Stimulated activated CD8-positive, alpha-beta memory T cell treated with anti-CD3 and anti-CD28 coated beads, Interleukin-7, amount 100 ng/mL, for 24 hours (primary cell): ENCODE measurements at places on chromosomes 6 and 20.

DNA sequence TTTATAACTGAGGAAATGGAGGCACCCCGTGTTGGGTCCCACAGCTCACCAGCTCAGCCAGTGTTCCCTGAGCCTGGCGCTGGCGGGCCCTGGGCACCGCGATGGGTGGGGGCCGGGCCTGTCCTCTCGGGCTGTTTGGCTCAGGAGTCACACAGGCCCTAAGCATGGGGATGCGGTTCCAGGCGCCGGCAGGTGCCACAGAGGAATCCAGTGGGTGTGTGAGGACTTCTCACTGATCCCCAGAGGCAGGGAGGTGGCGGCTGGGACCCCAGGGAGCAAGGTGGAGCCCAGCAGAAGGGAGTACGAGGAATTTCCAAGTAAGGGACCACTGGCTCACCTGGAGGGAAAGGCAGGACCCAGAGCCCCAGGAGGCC, 57.5 kb downstream of the IRF4 start:
- DNase-seq = no peak

DNA sequence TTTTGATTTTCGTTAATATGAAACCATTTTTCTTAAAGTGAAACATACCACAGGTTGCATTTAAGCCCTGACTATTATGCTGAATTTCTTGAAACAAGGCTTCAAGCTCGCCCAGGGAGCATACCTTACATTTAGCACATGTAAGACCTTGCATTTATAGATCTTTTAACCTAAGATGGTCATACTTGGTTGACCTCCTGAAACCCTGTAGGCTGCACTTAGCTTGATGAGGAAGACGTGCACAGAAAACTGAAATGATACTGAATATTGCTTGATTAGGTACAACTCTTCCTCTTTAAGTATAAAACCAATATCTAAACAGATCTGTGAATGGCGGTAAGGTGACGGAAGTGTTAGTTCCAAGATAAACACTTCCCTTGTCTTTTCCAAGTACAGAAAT, 82.2 kb downstream of the CTNNBL1 start:
- DNase-seq = no peak

DNA sequence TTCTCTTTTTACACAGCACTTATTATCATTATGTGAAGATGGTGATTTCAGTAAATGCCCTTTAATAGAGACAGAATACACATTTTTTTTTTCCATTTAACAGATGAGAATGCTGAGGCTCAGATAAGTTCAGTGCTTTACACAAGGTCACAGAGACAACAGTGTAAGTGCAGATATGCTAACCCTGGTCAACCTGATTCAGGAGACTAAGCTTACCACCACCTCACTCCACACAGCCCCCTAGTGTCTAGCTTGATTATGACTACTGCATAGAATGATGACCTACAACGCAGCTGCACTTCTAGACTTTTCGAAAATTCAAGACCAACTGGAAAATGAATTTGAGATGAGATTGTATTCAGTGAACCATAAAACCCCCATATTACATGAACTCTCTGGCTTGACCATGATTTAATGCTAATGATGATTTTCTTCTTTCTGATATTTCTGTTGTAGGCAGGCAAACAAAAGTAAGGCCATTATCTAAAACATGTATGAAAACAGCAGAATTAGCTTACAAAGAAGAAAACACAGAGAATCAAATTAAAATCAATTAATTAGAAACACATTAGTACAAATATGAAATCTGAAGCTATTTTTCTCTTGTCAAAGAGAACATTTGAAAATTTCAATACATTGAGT, 212.1 kb upstream of the PHACTR1 start:
- no peak for DNase-seq

DNA sequence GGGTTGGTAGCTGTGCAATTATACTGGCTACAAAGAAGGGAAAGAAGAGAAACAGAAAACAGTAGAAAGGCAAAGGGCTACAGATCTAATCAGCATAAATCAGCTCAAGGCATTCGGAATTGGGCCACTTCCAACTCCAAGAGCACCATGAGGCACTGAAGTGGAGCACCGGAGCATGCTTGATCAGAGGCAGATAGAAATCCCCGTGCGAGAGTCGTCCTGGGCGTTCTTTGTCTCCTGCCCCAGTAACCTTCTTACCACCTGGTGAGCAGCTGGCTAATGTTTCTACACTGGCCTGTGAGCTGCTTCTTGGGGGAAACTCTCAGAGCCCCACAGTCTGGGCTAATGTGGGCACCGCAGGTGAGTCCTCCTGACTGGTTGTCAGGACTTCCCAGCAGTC, 16.7 kb downstream of the NEDD9 start:
- DNase-seq = no peak

DNA sequence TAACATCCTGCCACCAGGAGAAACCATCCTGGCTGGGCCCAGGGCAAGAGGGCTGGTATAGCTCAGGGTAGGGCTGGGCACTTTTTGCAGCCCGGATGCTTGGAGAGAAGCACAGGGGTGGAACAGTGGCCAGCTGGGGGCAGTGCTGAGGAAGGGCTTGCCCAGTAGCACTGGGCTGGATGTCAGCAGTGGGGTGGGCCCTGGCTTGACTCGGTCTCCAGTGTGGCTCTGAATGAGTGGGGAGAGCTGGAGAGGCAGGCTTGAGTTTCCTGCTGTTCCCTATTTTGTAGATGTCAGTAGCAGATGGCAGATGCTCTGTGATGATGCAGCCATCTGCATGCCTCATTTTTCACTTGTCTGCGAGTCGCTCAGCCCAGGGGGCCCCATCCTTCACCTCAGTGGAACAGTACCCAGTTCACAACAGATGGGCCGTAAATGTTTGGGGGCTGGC, 56.3 kb upstream of the TULP1 start:
- peak; percentile 8 for DNase-seq

- no peak for DNase-seq
These were observed 162.9 kb upstream of the SASH1 start for GRCh38 chr6:148179786-148180185.

- DNase-seq = no peak
These were observed 6.7 kb downstream of the POU3F2 start for GRCh38 chr6:98840996-98841513.

- DNase-seq = no peak
These were observed 44.9 kb downstream of the FOXP4 start for GRCh38 chr6:41591122-41591521.

DNA sequence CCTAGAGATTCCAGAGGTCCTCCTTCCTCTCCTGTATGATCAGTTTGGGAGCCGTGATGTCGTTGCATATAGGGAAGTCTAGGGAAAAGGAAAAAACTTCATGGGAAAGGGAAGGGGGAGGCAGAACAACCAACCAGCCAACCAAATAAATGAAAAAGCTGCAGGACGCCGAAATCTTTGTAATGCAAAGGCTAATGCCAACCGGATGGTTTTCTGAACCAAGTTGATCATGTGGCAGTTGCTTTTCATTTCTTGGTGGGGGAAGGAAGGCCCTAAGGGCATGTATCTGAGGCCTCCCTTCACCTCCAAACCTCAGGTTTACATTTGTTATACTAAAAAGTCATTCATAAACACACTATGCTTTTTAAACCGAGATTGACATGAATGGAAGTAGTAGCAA, 167.2 kb downstream of the ARID1B start:
- no peak for DNase-seq

DNA sequence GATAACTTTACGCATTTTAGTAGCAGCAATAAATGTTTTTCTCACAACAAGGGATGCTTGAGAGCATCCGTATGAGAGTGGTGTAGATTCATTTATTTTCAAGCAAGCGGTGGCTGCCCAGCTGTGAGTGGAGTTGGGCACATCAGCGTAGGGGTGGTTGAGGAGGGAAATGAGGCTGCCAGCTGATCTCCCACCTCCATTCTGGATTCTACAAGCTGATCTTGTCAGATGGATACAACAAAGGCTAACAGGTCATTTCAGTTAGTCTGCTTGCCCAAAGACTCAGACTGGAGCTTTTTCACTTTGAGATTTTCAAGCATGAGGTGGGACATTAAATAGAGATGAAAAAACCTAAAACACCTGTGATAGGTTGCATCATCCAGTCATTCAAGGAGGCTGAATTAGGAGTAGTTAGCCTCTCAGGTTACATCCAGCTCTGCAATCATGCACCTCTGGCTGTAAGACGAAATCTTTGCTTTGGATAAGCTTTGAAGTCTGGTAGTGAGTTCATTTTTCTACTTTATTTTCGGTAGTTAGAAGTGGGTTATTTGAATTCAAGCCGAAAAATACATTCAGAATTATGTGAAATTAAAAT, 1.9 kb upstream of the BACH2 start:
- no peak for DNase-seq

DNA sequence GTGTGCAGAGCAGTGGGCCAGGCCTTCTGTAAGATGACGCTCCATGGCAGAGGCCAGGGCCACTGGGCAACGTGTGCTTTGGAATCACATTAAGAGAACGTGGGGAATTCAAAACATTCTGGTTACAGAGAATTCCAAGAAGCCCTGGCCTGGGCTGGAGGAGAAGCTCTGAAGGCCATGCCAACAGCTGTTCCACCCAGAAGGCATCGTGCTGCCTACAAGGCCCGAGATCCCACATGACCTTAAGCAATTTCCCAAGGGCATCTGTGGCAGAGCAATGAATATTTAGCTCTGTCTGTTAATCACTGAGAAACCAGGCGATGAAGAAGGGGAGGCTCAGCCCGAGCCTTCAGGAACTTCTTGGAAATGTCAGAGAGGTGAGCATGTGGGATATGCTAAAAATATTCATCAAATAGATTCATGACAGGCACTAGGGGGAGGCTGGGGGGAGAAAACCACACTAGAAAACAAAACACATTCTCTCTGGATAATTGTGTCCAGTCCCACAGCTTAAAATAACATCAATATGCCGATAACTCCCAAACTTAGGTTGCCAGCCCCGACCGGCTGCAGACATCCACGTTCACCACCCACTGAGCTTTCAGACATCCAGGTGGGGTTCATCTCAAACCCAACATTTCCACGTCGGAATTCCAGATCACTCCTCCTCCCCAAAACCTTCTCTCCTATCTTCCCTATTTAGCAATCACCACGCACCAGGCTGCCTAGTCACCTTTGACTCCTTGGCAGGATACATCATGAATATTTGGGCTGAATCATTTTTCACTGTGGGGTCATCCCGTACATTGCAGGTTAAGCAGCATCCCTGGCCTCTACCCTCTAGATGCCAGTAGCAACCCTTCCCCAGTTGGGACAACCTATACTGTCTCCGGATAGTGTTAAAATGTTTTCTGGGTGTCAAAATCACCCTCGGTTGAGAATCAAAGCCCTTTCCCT, 6.6 kb downstream of the SULF2 start:
- no peak for DNase-seq
